ENCODE measurements at places on chromosomes 2 and 18. TPM values are rescaled to one million over a fixed set of nuclear protein-coding genes. Genes with fewer than 3 reads are reported as not detected.

The ANKRD53 gene
- 0.14 TPM for total RNA-seq

The MARCHF4 gene
- under 0.01 TPM for total RNA-seq

The CYRIA gene
- total RNA-seq = 4.0 TPM

The TMEM169 gene
- 1.1 TPM for total RNA-seq

- H3K36me3 ChIP-seq = no peaks in the 10 kb centered on the region
- no peak overlapping the region for H3K4me3 ChIP-seq
- DNase-seq = no peak
- no peaks in the 10 kb centered on the region for H3K27me3 ChIP-seq
Observed at GRCh38 chr2:85926931-85927661, 38.3 kb upstream of the ST3GAL5 start.

All from thymus (tissue), 14 donors.